Activated B cell treated with CpG ODN at 0.5 μM for 24 hours (primary cell): ENCODE measurements at places on chromosomes 6 and 20.

GRCh38 chr6:139699911-139700310 lies 325.5 kb upstream of the CITED2 start:
- H3K4me1 ChIP-seq = peaks cover 2% of the 10 kb centered on the region
- no peak overlapping the region for H3K27ac ChIP-seq
- H3K27me3 ChIP-seq = peaks cover 2% of the 10 kb centered on the region
- no peak overlapping the region for H3K4me3 ChIP-seq

DNA sequence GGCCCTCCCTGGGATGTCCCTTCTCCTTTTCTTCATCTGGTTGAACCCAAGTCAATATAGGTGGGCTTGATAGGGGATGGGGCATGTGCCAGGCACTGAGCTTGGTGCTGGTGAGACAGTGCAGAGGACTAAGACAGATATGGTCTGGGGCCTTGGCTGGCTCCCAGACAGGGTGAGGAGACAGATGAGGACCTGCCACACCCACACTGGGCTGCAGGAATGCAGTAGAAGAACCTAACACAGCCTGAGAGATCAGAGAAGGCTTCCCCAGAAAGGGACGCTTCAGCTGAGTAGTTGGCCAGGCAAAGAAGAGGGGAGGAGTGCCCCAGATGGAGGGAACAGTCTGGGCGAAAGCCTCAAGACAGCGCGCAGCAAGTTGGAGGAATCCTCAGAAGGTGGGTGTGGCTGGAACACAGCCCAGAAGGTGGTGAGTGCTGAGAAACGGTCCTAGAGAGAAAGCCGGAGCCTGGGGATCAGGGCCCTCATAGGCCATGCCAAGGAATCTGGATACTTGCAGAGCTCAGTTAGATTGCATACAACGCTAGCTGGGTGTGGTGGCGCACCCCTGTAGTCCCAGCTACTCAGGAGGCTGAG lies 26.4 kb downstream of the CD40 start:
- peaks cover 7% of the 10 kb centered on the region for H3K4me1 ChIP-seq
- no peak overlapping the region for H3K27ac ChIP-seq
- no peak for DNase-seq
- peaks cover 45% of the 10 kb centered on the region for H3K27me3 ChIP-seq
- no peak overlapping the region for H3K4me3 ChIP-seq

DNA sequence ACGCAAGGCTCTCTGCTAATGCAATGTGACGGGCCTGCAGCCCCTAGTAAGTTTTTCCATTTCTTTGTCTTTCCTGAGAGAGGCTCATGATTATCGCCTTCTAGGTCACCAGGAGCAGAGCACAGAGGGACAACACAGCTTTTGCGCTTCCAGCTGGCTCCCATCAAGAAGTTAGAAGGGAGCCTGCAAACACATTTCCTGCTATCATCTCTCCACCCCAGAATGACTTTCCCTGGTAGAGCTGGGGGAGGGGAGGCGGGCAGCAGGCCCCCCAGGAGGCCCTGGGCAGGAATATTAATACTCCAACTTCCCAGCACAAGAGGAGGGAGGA lies 35.7 kb upstream of the CCDC167 start:
- H3K27me3 ChIP-seq = peaks cover 35% of the 10 kb centered on the region
- H3K4me1 ChIP-seq = peaks cover 15% of the 10 kb centered on the region
- no peak for DNase-seq
- H3K27ac ChIP-seq = no peak overlapping the region
- H3K4me3 ChIP-seq = peak overlapping the region; percentile 75

- H3K4me3 ChIP-seq = peak overlapping the region; percentile 76
- DNase-seq = no peak
- H3K4me1 ChIP-seq = peaks cover 14% of the 10 kb centered on the region
- H3K36me3 ChIP-seq = no peaks in the 10 kb centered on the region
- no peak overlapping the region for H3K27ac ChIP-seq
Observed at GRCh38 chr6:3052481-3053230, 15.6 kb upstream of the RIPK1 start.

DNA sequence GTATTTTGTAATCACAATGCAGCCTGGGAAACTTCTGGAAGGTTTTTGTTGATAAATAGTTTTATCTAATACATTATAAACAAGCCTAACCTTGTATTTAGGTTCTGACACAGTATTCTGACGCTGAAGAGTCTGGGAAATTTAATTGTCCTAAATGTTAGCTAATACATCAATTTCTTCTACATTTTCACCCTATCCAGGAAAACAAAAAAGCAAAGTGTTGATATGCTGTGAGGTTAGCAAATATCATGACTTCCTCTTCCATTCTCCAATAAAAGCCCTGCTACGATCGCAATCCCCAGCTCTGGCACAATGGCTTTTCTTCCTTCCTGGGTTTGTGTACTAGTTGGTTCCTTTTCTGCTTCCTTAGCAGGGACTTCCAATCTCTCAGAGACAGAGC lies at the start of gene C6orf58:
TSS of gene C6orf58 (plus strand) at position 301 of the 400 bp plus-strand sequence. CDS start at position 313, 12 bp downstream.
- H3K27me3 ChIP-seq = peaks cover 2% of the 10 kb centered on the region
- DNase-seq = no peak
- H3K4me3 ChIP-seq = no peak within 1 kb of the TSS
